ENCODE measurements at places on chromosomes 6 and 20. TPM values are rescaled to one million over a fixed set of nuclear protein-coding genes. Genes with fewer than 3 reads are reported as not detected.
A peak's percentile ranks its signal among the peaks of the same experiment; 100 is the strongest.

DNA sequence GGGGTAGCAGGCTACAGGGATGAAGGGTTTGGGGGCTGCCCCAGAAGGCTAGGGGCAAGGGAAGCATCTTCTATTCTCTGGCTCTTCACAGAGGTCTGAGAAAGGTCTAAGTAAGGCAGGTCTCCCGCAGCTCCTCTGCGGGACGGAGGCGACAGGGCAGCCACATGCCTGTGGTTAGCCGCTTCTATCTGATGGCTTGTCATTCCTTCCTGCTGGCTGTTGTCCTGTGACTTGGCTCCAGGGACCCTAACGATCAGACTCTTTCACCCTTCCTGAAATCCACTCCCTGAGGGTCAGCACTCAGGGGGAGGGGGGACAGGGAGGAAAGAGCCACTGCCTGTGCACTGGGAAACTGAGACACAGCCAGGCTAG lies 673 bp downstream of the CST7 start:
- DNase-seq: no peak

DNA sequence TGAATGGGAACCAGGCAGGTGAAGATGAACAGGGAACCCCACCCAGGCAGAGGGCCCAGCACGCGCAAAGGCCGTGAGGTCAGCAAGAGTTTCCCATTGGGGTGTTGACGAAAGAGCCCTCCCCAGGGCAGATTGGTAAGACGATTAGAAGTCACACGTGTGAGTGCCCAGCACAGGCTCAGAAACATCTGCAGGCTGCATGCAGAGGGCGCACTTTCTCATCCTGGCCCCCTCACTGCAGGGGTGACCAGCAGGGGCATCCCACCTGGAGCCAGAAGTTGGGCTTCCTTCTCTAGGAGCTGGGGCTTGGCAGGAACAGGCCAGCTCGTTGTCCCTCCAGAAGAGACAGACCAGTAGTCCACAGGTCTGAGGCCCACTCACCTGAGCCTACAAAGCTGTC lies 38.4 kb downstream of the VSTM2L start:
- no peak for DNase-seq

- peak; percentile 35 for DNase-seq
These were observed 6.2 kb downstream of the CST11 start for GRCh38 chr20:23446505-23446904.

DNA sequence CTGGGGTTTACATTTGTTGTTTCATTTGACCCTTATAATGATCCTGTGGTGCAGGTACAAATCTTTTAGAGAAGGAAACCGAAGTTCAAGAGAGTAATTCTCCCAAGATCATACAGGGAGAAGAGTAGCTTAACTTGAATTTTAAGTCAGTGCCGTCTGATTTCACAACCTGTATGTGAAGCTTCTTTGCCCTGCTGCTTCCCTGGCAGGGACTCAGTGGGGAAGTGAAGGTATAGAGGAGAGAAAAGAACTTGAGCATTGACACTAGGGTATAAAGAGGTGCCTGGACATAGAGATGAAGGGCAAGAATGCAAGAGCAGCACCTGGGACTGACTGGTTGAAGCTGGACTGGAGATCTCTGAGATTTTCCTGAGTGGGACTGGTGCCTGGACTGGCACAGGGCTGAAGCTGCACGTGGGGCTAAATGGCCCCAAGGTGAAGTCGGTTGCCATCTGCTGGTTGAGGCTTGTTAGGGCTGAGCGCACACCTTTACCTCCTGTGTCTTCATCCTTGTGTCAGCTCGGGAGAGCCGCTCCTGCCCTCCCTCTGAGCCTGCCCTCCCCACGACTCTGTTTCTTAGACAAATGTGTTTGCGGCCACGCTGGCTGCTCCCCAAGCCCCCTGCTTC lies 41.8 kb downstream of the FARS2 start:
- DNase-seq: peak; percentile 42

The KHDRBS2 gene
- total RNA-seq: not detected

Measured in HCT116 (cell line).